ENCODE measurements at places on chromosomes 2 and 18.
A peak's percentile ranks its signal among the peaks of the same experiment; 100 is the strongest.

DNA sequence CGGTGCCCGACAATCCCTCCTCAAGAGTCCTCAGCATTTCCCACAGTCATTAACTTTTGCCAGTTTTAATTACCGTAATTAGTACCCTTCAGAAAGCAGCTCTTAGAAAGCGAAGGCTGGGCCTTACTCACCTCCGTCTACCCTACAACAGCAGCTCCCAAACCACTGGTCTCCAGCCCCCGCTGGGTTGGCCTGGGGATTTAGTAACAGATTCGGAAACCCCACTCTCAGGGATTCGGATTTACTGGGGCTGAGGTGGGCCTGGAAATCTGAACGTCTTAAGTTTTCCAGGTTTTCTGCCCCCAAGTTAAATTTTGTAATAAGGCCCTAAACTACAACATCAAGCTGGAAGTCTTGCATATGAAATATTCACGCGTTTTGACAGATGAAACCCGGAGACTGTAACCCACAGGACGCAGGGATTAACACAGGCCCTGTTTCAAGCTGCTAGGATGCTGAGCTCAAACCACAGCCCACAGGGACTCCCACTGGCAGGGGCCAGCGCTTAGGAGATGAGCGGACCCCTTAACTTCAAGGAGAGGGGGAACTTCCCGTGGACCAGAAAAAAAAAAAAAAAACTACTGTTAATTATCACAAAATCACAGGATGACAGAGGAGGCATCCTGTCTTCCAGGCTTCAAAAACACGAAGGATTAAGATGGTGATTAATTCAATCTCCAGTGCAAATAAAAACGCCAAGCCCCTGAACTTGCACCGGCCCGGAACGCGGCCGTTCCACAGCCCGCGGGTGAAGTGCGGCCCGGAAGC, 985 bp downstream of the ILKAP start:
- no peak for DNase-seq

GRCh38 chr18:23071285-23071684, 64.0 kb upstream of the CABLES1 start:
- DNase-seq: peak; percentile 60

DNA sequence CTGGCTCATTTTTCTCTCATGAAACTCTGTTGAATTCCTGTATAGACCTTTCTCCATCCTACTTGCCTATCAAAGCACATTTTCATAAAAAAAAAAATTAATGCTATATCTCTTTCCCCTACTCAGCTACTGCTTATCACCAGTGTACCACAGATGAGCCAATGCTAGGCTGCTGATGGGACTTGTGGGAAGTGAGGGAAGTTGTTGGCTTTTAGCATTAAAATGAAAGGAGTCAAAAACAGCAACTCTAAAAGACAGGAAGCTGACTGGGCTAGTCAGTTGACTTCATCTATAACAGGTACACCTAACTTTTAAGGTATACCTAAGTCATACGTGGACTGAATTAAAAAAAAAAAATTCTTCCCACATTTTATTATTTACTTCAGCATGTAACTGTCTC, 102.1 kb downstream of the FAM117B start:
- DNase-seq: no peak

DNA sequence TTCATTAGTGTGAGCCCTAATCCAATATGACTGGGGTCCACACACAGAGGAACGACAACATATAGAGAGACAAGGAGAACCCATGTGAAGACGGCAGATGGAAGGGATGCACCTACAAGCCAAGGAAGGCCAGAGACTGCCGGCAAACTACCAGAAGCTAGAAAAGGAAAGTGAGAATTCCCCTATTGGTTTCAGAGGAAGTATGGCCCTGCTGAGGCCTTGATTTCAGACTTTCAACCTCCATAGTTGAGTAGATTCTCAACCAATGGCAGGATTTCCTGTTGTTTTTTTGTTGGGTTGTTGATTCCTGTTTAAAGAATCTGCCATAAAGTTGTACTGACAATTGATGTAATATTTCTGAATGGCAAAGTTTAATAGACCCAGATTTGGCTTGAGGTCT, 241.5 kb downstream of the SATB2 start:
- no peak for DNase-seq

DNA sequence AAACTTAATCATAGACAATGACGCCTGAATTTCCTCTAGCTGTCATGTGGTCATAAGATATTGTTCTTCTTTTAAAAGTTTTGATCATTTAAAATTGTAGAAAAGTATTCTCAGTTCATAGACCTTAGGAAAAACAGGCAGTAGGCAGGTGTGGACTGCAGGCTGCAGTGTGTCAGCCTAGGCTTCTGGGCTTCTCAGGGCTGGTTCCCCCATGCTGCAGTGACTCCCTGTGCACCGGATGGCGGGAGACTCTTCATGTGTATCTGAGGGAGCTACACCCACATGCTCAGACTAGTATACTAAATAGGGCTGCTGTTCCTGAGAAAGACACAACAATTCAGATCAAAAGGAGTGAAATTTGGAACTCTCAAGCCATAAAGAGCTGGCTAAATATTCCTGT, 72.4 kb downstream of the PXDN start:
- DNase-seq: no peak

GRCh38 chr2:118667964-118668363, 179.5 kb downstream of the EN1 start:
- DNase-seq: no peak

DNA sequence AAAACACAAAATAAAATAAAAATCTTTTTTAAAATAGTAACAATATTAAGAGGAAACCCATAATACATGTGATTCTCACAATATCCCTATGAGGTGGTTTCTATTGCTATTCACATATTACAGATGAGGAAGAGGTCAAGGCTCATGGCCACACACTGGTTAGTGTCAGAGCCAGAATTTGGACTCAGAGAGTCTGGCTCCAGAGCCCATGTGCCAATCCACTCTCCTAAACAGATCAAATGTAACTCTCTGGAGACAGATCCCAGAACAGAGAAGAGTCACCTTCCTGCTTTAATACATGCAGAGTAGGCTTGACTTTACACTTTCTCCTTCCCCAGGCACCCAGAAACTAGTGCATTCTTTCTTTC, 10.1 kb upstream of the SLC11A1 start:
- no peak for DNase-seq

DNA sequence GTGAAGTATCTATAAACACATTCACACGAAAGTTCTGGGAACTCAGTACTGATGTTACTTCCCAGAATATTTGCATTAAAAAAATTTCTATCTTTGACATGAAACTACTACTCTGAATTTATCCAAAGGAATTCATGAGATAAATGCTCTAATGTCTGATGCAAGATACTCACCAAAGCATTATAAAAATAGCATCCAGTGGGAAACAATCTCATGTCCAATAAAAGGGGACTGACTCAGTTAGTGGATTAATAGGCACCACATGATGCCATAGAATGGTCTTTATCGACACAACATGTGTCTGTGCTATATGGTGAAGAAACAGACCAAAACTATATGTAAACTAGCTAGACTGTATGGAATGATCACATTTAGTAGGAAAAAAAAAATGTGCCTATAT, 33.9 kb downstream of the LAMA3 start:
- no peak for DNase-seq

- DNase-seq: no peak
Observed at GRCh38 chr2:79612999-79613398, 100.1 kb downstream of the CTNNA2 start.

- no peak for DNase-seq
Observed at GRCh38 chr2:123101434-123101833, 923.7 kb upstream of the CNTNAP5 start.

- DNase-seq: no peak
Observed at GRCh38 chr2:239625156-239625845, 224.5 kb upstream of the HDAC4 start.

GRCh38 chr2:202099515-202099914, 26.5 kb downstream of the KIAA2012 start:
- DNase-seq: no peak

DNA sequence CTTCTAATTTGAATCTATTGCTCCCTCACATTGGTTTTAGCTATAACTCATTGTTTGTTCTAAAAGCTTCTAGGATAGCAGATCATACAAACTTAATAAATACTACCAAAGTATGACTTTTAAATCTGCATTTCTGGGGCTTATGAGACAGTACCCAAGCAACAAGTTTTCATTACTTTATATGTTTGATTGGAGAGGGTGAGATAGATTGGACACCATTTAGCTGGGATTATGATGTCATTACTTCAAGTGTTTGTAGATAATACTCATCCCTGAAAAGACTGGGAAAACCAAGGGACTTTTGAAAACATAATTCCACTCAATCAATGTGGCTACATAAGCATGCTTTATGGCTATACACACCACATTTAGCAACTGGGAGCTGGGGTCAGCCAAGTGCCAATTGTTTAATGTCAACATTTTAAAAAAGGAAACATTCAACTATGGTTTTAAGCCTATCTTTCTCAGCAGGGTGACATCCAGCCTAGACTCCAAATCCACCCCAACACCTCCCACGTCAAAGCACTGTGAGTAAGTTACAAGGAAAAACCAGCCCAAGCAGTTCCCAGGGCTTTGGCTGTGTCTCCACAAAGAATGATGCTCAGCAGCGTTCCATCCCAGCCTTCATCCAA, 119.9 kb downstream of the ETAA1 start:
- DNase-seq: no peak

DNA sequence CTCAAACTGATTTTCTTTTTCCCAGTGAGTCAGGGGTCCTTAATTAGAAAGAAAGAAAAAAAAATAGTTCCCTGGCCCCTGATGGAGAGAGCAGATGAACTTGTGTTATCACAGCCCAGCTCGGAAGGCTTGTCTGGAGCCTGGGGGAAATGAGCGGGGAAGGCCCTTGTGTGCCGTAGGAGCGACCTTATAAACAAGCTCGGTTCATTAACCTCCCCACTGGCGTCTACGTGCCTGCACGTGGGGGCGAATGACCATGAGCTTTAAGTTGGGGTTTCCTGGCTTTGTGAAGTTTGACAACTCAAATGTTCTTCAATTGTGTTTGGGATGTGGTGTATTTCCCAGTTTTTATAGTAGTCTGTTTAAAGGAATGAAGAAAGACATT, 69.5 kb downstream of the EPAS1 start:
- no peak for DNase-seq

- DNase-seq: no peak
Observed at GRCh38 chr2:235675678-235676535, 182.1 kb downstream of the AGAP1 start.

DNA sequence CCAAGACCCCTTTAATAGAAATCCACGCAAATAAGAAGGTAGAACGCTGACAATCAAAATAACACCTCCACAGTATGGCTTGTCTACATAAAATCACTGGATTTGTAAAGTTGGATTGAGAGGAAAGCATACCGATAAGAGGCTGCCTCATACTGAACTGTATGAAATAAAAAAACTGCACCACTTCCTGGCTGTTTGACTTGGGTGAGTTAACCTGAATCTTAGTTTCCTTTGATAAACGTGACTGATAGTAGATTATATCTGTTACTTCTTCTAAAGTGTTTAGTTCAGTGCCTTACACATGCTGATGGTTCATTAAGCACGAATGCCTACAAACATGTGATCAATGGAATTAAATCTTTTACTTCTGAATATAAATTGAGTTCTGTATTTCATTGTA, 140.4 kb upstream of the RNF152 start:
- DNase-seq: no peak

DNA sequence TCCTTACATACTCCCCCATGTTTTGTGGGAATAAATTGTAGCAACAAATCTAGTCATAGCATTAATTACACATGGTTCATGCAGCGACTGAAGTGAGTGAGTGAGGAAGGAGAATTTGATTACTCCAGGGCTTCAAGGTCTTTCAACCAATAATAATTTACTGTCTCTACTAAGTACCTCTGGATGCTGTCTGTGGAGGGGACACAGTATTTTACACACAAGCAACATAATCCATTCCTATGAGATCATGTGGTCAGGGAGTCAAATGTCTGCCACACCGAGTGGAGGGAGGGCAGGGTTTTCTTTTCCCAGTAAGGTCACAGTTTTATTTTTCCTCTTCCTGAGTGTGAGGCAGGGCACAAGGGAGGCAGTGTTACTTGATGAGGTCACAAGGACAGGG, 334.7 kb upstream of the CELF4 start:
- no peak for DNase-seq

GRCh38 chr2:20483194-20483895, 36.5 kb downstream of the RHOB start:
- no peak for DNase-seq

- DNase-seq: peak; percentile 11
Observed at GRCh38 chr2:33321236-33321771, 155.1 kb upstream of the RASGRP3 start.

DNA sequence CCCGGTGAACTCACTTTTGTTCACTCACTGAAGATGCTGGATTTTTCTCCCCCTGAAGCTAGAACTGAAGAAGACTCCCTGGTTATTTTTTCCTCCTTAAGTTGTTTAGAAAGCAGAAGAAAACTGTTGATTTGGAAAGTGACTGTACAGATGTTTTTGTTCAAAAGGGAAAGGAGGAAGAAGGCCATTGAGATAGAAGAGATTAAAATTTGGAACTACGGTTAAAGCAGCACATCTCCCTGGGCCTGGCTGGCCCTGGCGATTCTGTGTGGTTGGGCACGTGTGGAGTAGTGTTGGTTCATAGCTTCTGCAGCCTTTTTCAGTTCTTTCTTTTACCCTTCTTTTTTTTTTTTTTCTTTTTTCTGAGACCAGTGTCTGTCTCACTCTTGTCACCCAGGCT, 109.2 kb downstream of the MAP4K4 start:
- DNase-seq: no peak

DNA sequence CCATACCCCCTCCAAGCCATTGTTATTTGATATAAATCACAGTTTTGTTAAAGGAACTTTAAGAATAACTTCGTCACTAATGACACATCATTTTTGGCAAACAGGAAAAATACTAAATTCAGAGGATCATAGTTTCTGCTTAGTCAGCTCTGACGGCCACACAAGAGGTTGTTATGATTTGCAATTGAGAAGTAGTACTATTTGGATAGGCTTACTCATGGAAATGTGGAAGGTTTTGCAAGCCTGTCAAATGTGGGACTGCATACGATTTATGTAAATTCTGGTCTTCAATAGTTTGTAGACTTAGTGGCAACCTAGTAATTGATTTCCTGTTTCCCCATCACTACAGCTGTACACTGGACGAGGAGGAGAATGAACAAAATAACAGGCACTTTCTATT, 108.1 kb downstream of the ARHGEF33 start:
- DNase-seq: no peak

DNA sequence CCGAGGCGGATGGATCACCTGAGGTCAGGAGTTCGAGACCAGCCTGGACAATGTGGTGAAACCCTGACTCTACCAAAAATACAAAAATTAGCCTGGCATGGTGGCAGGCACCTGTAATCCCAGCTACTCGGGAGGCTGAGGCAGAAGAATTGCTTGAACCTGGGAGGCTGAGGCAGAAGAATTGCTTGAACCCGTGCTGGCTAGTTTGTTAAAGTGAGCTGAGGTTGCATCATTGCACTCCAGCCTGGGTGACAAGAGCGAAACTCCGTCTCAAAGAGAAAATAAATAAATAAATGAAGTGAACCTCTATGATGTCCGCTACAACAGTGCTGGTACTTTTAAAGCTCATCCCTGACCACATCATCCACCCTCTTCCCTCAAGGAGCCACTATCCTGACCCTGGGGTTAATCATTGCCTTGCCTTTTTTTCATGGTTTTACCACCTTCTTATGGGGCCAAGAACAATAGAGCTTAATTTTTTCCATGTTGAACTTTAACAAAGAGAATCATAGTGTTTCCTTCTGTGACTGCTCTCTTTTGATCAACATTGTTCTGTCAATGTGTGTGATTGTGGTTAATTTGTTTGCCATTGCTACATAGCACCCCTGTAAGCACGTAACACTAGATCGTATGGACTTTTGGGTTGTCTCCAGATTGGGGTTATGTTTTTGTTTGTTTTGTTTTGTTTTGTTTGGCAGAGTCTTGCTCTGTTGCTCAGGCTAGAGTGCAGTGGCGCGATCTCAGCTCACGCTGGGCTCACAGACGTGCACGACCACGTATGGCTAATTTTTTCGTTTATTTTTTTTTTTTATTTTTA, 17.1 kb upstream of the ATRAID start:
- DNase-seq: no peak
